GM12878 (cell line): ENCODE measurements at places on chromosomes 11 and 22. TPM values are rescaled to one million over a fixed set of nuclear protein-coding genes. Genes with fewer than 3 reads are reported as not detected.

DNA sequence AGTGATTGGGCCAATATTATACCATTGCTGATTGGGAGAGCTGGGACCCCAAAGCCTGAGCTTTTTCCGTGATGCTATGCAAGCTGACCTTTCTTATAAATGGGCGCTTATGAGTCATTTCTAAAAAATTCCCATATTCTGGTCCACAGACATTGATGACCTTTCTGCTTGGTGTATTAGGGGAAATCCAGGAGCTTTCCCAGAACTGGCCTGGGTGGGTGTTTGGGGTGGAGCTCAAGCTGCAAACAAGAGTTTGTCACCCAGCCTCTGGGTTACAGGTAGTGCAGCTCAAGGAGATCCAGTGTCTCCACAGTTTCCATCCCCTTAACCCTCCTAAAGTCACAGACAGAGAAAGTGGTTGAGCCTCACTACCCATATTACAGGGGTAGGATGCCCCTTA, 67.7 kb downstream of the CCDC81 start:
- DNase-seq: no peak

GRCh38 chr11:69335007-69335780, 41.2 kb downstream of the MYEOV start:
- DNase-seq: no peak

DNA sequence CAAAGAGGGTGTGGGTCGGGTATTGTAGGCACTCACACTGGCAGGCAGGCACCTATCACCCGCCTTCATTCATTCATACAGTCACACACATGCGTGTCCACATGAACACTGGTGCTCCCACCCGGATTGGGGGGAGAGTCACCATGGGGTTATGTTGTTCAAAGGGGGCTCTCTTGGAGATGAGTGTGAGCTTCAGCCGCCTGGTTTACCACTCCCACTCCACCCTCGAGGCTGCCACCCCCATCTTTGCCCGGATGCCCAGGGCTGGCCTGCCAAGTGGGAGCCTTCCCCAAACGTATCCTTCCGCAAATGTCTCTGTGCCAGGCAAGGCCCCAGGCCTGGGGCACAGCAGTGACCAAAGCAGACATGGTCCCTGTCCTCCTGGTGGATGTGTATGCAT, 22.6 kb downstream of the MRGPRD start:
- DNase-seq: no peak

DNA sequence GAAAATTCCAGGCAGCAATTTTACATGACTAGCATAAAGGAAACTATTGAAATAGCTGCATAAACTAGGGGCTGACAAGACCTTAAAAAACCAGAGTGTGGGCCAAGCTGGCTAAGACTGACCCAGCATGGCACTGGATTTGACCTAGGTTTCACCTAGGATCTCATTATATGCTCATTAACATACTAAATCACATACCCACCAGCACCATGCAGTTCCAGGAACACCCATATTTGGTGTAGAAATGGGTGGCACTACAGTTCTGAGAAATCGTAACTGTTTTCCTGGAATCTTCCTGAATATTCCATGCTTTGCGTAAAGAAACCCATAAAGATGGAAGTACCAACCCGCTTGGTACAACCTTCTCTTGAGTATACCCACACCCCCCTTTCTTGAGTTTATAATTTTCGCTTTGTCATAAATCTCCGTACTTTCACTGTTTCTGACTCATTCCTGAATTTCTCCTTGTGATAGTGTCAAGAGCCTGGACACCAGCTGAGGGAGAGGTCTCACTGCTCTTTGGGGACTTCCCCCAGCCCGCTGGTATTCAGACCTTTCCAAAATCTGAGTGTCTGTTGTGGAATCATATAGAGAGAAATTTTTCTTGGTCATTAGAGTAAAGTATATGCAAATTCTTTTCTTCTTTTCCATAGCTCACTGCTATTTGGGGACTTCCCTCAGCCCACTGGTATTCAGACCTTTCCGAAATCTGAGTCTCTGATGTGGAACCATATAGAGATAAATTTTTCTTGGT, 55.1 kb downstream of the MTMR3 start:
- DNase-seq: peak; percentile 54

- DNase-seq: no peak
Measured at GRCh38 chr22:50341977-50342650, 1.0 kb upstream of the PPP6R2 start.

- no peak for DNase-seq
Measured at GRCh38 chr11:129380413-129380812, 4.8 kb downstream of the BARX2 start.

- no peak for DNase-seq
Measured at GRCh38 chr11:110795112-110795624, 82.9 kb upstream of the ARHGAP20 start.

DNA sequence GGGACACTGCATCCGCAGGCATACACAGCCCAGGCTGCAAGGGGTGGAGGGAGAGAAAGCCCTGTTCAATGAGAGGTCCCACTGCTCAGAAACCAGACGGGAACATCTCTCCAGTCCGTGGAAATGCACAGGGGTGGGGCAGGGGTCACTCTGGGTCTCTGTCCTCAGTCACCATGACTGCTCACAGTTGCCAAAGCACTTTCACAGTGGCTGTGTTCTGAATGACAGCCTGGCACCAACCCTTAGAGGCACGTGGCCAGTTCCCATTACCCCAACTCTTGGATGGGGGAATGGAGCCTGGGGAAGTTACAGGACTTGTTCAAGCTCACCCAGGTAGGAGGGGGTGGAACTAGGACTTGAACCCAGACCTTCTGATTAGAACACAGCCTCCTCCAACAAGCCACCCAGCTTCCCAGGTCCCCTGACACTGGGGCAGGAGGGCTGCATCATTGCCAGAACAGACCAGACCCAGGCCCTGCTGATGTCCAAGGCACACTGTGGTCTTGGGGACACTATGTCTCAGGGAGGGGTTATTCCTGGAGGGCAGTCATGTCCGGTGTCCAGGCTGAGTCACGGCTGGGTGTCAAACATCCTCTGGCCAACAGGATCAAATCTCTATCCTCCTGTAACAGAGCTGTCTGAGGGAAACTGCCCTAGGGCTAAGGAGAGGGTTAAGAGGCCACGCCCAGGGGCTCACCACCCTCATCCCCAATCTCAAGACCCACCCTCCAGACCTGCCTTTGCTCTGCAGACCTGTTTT, 8.2 kb downstream of the ZNF70 start:
- DNase-seq: no peak

- no peak for DNase-seq
Measured at GRCh38 chr11:67519726-67520125, 3.5 kb downstream of the CABP2 start.

DNA sequence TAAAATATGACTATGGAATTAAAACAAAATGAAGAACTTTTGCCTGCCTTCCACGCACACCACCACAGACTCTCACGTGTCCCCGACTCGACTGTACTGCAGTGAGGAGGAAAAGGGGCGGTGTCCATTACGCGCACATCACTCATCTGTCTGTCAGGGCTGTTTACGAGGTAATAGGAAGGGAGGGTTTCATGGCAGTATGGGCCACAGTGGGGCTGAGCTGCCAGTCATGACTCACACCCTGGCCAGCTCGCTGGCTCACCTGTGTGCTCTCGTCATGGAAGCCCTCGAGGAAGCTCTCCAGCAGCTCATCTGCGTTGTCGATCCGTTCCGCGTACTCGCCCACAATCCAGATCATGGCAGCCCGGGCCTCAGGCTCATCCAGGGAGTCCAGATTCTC, 33.5 kb upstream of the RASL10A start:
- DNase-seq: no peak

DNA sequence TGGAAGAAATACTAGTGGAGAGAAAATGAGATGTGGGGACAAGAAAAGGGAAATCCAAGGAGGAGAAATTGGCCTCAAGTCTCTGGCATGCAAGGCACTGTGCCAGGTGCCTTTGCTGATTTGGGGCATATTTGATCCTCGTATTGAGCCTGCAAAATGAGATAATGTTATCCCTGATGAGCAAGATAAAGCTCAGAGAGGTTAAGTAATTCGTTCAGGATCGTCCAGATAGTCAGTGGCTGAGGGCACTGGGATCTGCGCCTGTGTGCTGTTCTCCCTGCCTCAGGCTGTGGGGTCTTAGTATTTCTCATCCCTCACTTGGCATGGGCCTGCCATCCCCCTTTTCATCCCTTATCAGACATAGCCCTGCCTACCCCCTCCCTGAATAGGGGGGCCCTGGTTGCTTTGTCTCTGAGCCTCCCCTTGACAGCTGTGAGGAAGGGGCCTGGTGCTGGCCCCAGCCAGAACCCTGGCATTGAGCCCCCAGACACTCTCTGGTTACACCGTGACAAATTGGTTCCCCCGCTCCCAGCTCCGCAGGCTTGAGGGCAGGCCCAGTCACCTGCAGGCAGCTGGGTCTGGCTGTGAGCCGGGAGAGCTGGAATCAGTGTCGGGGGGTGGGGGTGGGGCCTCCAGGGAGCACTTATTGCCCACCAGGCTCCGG, 85.7 kb downstream of the NECTIN1 start:
- no peak for DNase-seq

GRCh38 chr11:72298931-72299330, 55.0 kb upstream of the PHOX2A start:
- DNase-seq: no peak

DNA sequence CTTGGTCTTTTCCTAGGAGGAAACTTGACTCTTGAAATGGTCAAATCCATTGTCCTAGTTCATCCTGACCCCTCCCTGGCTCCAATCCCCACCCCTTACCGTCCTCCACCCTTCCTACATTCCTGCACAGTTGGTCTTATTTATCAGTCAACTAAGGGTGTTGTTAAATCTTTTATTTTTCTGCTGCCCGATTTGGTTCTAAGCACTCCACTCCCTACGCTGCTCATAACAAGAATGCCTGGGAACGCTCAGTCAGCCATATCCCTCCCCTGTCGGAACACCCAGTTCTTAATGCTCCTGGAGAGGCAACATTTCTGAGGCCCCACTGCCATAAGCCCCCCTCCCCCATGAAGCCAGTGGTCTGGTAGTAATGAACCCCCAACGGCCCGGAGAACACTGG, 9.7 kb downstream of the EHF start:
- no peak for DNase-seq

- DNase-seq: no peak
Measured at GRCh38 chr22:47367993-47368945, 605.8 kb downstream of the TBC1D22A start.

GRCh38 chr22:47230251-47230650, 467.8 kb downstream of the TBC1D22A start:
- DNase-seq: no peak

- DNase-seq: no peak
Measured at GRCh38 chr22:49616356-49617231, 211.1 kb downstream of the BRD1 start.

GRCh38 chr11:85647604-85648299, at the start of gene TMEM126A:
Gene TMEM126A (plus strand): TSS chr11:85647967. CDS start chr11:85650256, 2,289 bp downstream.
- DNase-seq: peak; percentile 64

DNA sequence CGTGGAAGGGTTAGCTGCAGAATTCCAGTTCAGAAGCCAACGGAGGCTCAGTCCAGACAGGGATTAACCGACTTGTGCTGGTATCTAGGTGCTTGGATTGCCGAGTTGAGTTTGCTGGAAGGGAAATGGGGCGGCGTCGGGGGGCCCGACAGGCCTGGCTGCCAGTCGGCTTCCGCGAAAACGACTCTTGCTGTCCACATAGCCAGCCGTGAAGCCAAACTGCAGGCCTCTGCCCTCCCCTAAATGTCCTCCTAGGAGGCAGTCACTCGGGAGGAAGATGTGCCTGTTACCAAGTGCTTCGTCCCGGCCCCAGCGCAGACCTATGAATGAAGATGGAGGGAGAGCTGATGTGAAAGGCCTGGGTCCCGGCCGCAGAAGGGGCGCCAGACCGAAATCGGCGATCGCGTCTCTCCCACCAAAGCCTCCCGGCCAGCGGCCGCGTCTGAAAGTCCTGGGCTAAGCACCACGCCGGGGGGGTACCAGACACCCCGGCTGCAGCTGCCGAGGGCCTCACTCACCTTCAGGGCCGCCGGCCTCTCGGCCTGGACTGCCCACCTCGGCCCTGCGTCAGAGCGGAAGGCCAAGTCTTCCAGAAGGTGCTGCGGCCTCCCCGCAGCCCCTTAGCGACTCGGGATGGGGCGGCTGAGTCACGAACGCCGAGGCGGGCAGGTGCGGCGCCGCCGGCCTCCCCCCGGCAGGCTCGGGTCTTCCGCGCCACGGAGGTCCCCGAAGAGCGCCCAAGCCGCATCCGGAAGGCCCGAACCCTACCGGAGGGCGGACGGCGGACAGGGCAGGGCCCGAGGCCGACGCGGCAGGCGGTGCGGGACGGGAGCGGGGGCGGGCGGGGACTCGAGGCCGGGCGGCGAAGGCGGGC, 7.5 kb downstream of the DPAGT1 start:
- no peak for DNase-seq

GRCh38 chr11:57325735-57326048, 940 bp upstream of the TNKS1BP1 start:
- no peak for DNase-seq

The DDTL gene
- polyA plus RNA-seq: 4.0 and 4.2 TPM in 2 replicates

The TRIM49 gene
- not detected in 2 replicates for polyA plus RNA-seq

The IPO7 gene
- polyA plus RNA-seq: 3.7 and 5.2 TPM in 2 replicates

The BDNF gene
- polyA plus RNA-seq: 0.04 and 0.07 TPM in 2 replicates

The RIBC2 gene
- polyA plus RNA-seq: not detected in 2 replicates

The TPST2 gene
- polyA plus RNA-seq: 28.7 and 29.3 TPM in 2 replicates

The ANO3 gene
- 0.63 and 0.66 TPM in 2 replicates for polyA plus RNA-seq

The SPTBN2 gene
- polyA plus RNA-seq: 0.10 TPM in 1 of 2 replicates, not detected in the other
